Stimulated activated CD4-positive, alpha-beta T cell treated with anti-CD3 and anti-CD28 coated beads, Interleukin-1b, Interleukin-23, amount 100 ng/mL, for 1 hour (primary cell): ENCODE measurements at places on chromosomes 4 and X.

DNA sequence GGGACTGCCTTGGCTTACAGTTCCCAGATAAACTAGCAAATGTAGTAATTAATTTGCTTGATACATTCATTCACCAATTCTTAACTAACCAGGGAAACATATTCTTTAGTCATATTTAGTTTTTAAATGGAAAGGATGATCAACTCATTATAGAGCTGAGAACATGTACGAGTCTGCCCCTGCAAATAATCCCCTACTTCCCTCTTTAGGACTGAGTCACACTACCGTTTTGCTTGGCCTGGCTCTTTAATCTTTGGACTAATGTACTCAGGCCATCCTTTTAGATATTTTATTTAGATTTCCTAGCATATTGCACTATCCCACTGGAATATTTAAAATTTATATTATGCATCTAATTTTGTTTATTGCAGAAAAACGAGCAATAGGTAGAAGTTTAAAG is 105.5 kb upstream of the LCORL start:
- DNase-seq: no peak

DNA sequence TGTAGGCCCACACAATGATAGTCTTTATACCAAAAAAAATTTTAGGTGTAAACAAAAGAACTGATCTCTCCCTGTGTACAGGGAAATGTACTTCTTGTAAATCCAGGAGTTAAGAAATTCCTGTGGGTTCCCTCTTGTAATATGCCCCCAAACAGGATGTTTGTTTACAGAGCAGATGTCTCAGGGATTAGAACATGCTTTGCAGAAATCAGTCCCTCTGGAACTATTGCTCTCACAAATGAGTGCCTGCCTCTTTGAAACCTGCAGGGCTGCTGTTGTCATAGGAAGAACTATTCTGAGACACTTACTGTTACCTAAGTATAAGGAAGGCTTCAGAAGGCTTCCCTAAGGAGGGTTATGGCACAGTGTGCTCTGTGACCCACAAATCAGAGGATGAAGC is 35.6 kb downstream of the PAK3 start:
- no peak for DNase-seq

DNA sequence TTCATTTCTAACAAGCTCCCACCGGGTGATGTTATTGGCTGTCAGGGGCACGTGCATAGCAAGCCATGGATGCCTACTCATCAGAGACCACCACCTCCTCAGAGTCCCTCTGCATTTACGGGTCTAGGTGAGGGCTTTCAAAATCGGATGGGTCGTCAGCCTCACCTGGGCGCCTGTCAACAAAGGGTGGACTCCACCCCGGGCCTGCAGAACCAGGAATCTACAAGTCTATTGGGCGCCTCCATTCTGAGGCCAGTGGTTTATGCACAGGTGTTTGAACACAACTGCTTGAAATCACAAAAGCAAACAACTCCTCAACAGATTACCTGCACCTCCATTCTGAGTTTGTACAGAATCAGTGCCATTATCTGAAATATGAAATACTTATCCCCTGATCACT is 318.9 kb downstream of the PTTG2 start:
- no peak for DNase-seq

- DNase-seq: no peak
These were observed 342.7 kb upstream of the PABPC4L start for GRCh38 chr4:134544303-134544770.
